Activated CD4-positive, alpha-beta T cell treated with anti-CD3 and anti-CD28 coated beads, Interleukin-2, amount 50 U/mL, for 48 hours (primary cell): ENCODE measurements at places on chromosomes 4 and X.
A peak's percentile ranks its signal among the peaks of the same experiment; 100 is the strongest.

- no peak for DNase-seq
These were observed 338.0 kb downstream of the SPOCK3 start for GRCh38 chr4:166896254-166896653.

DNA sequence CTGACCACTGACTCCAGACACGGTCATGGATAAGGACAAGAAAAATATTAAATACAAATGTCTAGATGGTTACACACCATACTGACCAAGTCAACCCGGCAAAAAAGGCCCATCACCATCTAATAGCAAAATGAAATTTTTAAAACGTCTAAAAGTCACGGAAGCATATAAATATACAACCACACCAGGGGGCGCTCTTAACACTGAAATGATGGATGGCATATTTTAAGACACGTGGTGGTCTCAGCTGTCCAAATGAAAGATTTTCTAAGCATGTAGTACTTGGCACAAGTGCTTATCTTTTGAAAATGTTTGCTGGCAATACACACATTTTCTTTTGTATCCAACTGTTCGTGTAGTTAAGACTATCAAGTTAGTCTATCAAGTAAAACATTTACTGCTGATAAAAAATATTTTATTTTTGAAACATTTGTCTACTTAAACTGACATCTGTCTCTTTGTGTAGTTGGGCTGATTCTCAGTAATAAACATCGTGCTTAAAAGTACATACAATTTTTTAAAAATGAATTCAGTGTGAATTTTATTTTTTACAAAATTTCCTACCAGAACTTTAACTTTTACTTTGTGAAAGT, 64.6 kb downstream of the COX7B2 start:
- peak; percentile 25 for DNase-seq

DNA sequence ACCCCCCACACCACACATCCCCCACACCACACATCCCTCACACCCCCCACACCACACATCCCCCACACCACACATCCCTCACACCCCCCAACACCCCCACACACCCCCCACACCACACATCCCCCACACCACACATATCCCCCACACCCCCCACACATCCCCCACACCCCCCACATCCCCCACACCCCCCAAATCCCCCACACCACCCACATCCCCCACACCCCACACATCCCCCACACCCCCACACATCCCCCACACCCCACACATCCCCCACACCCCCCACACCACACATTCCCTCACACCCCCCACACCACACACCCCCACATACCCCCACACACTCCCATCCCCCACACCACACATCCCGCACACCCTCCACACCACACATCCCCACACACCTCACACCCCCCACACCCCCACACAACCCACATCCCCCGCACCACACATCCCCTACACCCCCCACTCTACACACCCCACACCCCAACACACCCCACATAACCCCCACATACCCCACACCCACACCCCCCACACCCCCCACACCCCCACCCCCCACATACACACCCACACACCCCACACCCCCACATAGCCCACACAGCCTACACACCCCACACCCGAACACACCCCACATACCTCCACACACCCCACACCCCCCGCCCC, 172.9 kb downstream of the DCLK2 start:
- DNase-seq, result no peak

DNA sequence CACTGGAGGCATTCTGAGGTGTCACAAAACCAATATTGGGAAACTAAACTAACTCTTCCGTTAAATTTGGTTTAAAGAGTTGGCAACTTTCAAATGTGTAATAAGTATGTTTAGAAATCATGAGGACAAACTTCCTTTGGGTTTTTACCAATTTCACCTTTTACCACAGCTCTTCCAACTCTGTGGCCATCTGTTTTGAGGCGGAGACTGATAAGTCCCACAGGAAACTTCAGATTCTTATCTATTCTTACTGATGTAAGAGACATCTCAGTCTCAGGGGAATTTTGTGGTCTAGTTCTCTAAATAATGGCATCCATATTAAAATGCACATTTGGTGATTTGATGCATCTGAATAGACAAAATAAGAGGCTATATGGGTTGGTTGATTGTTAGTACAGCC, 229.2 kb upstream of the AFF2 start:
- no peak for DNase-seq

GRCh38 chr4:6027392-6027791, 9.2 kb upstream of the C4orf50 start:
- no peak for DNase-seq

GRCh38 chrX:78687586-78687985, 28.5 kb upstream of the RTL3 start:
- DNase-seq, result no peak

DNA sequence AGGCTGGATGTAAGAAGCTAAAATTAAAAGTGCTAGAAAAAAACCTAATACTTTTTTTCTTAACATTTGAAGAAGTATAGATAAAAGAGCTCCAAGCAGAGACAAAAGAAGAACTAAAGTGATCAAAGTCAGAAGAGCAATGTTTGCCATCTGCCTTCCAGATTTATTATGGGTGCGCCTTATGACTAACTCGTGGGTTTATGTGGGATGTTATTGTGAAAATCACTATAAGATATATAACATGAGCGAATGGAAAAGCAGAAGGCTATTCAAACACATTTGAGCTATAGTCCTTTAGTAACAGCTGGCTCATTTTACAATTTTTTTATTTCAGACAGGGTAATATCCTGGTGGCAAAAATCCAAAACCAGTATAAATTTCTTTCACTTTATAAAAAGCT, 1040.7 kb downstream of the RAPGEF2 start:
- no peak for DNase-seq

DNA sequence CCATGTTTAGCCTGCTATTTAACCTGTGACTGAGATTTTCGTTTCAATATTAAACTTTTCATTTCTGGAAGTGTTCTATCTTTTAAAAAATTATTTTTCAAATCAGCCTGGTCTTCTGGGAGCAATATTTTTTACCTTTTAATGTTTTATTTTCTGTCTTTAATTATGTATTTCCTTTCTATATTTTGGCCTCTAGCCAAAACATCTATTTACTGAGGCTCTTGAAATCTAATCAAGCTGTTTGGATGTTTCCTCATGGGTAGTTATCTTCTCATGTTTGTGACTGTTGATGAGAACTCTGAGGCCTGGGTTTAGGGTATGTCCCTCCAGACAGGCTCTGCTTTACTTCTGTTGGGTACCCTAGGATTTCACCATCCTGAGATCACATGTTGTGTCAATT, 10.3 kb upstream of the SLC10A4 start:
- DNase-seq, result no peak

- no peak for DNase-seq
These were observed 19.0 kb downstream of the FHL1 start for GRCh38 chrX:136166221-136166855.

DNA sequence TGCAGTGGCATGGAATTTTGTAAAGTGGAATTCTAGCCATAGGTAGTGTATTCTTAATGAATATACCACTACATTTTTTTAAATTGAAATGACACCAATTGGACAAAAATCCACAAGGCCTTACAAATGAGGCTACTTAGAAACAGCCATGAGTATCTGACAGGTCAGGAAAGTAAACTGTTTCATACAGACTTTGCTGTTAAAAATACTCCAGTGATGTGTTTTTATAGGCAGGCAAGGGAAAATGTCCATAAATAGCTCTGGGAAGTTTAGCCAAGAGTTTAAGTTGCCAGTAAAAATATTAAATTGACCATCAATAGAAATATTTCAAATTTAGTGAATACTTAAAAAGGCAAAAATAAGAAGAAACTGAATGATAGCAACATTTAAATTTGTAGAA, 41.8 kb upstream of the PDLIM5 start:
- no peak for DNase-seq

- DNase-seq, result no peak
These were observed 48.3 kb downstream of the PPP3CA start for GRCh38 chr4:101299021-101299420.

- no peak for DNase-seq
These were observed 2250.0 kb upstream of the AGA start for GRCh38 chr4:179692222-179692621.

GRCh38 chr4:148162519-148162918, 279.7 kb downstream of the NR3C2 start:
- no peak for DNase-seq

DNA sequence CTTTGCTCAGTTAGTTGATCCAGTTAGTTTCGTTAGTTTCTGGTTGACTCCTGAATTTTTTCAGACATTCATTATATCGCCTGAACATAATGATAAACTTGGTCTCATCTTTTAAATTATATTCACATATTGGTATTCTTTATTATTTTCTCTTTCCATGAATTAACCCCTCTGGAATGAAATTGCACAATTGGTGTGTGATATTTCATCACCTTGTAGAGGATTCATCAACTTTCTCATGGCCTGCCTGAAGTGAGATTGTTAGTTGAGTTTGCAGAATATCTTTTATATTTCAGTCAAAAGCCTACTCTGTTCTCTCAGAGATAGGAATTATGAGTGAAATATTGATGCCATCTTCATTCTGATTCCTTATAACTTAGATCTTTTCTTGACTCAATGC, 1160.6 kb upstream of the AGA start:
- DNase-seq, result no peak

- DNase-seq, result no peak
These were observed 64.5 kb downstream of the MCUB start for GRCh38 chr4:109624536-109624935.

DNA sequence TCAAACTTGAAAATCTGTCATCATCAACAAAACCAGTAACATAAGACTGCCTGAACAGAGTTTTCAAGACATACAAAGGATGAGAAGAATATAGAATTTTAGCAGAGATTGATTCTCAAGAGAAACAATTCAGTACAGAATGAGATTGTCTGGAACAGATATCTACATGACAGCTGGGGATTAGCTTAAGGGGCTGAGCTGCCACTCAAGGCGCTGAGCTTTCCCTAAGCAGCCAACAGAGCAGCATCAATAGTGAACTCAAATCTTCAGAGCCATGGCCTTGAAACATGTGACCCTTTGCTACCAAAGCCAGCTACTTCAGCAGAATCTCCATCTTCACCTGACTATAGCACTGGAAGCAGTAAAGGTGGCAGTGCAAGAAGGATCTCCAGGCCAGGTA, 24.3 kb upstream of the PCDH10 start:
- no peak for DNase-seq

DNA sequence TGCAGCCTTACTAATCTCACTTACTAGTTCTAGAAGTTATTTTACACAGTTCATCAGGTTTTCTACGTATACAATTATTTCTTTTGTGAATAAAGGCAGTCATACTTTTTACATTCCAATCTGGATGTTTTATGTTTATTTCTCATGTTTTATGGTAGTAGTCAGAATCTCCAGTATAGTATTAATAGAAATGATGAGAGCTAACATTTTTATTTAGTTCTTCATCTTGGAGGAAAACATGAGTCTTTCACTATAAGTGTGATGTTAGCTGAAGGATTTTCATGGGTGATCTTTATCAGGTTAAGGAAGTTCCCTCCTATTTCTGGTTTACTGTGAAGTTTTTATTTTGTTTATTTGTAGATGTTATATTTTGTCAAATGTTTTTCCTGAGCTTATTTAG, 256.1 kb upstream of the GIMD1 start:
- no peak for DNase-seq

DNA sequence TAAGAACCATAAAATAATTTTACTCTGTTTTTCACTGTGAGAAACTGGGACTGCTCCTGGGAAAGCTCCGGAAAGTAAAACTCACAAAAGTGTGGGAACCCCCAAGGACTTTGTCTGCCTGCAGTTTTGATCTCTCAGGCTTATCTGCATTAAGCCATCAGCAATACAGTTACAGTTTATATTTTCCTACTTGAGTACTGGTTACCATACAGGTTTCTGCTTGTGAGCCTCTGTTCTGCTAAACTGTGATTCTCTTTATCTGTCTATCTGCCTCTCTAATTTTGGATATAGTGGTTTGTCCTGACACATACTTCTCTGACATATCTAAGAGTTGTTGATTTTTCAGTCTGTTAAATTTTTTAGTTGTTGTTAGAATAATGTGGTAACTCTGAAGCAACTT, 11.6 kb downstream of the PABPC4L start:
- DNase-seq, result no peak

DNA sequence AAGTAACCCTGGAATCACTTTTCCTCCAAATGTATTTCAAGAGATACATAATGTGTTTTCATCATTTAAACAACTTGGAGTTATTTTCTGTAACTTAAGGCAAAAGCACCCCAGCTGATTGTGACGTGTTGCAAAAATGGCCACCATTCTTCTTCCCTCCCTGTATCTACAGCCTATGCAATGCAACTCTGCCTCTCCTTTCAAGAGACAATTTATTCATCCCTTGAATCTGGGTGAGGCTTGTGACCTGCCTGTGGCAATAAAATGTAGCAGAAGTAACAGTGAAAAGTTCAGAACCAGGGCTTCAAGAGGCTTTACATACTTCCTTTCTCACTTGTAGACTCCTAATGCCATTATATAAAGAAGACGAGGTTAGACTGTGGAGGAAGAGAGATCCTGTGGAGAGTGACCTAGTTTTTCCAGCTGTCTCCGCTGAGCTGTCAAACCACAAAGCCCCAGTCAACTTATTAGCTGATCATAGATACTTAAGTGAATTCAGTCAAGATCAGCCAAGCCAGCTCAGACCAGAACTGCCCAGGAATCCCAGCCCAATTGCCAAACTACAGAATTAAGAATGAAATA, 81.0 kb upstream of the KLF3 start:
- peak; percentile 45 for DNase-seq

GRCh38 chr4:75769036-75769435, 44.7 kb downstream of the USO1 start:
- DNase-seq, result no peak

DNA sequence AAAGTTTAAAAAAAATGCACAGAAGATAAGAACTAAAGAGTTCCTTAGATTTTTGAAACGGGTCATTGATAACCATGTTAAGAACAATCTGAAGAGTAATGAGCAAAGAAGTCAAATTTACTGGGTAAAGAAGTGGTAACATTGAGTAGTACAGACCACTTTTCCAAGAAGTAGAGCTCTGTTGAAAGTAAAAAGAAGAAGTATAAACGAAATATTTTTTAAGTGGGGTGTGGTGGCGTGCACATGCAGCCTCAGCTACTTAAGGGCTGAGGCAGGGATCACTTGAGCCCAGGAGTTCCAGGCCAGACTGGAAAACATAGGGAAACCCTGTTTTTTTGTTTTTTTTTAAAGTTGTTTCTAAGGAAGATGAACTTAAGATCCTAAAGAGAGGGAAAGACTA, 68.5 kb downstream of the UBA6 start:
- no peak for DNase-seq

DNA sequence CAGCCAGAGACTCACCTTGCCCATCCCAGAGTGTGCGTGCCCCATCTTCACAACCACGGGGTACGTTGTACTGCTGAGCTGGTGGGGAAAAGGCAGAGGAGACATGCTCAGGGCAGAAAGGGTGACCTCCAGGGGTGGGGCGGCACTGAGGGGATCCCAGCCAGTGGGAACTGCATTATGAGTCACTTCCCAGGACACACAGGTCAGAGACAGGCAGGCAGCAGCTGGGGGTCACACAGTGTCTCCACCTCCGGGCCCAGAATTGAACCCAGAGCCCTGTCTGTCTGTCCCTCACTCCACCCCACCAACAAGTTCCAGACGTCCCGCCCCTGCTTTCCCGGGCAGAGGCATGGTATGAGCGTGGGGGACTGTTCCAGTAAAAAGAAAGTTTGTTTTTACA, 4.8 kb upstream of the TIMP1 start:
- DNase-seq, result no peak

- no peak for DNase-seq
These were observed 15.9 kb upstream of the F11 start for GRCh38 chr4:186249785-186250754.

- DNase-seq, result no peak
These were observed 842.1 kb upstream of the HTR2C start for GRCh38 chrX:113741744-113742143.

- DNase-seq, result no peak
These were observed 377.7 kb downstream of the FBXW7 start for GRCh38 chr4:152158225-152158624.
